Fibroblast of the aortic adventitia (primary cell): ENCODE measurements at places on chromosomes 16 and 17.

GRCh38 chr17:18159551-18160120, 24.0 kb upstream of the ALKBH5 start:
- DNase-seq: no peak

DNA sequence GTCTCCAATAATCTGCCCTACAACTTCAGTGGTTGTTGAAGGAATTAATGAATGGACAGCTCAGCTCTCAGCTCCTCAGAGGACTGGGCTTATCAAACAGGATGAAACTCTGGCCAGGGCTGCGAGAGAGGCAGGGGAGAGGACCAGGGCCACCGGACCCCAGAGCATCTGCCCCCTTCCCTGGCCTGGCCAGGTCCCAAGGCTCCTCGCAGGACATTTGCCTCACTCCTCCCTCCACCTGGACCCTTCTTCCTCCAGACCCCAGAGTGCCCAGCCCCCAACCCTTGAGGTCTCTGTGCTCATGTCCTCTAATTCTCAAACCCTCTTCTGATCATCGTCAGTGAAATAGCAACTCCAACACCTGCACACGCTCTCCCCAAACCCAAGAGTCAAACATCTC, 3.7 kb downstream of the CD300C start:
- DNase-seq: no peak

DNA sequence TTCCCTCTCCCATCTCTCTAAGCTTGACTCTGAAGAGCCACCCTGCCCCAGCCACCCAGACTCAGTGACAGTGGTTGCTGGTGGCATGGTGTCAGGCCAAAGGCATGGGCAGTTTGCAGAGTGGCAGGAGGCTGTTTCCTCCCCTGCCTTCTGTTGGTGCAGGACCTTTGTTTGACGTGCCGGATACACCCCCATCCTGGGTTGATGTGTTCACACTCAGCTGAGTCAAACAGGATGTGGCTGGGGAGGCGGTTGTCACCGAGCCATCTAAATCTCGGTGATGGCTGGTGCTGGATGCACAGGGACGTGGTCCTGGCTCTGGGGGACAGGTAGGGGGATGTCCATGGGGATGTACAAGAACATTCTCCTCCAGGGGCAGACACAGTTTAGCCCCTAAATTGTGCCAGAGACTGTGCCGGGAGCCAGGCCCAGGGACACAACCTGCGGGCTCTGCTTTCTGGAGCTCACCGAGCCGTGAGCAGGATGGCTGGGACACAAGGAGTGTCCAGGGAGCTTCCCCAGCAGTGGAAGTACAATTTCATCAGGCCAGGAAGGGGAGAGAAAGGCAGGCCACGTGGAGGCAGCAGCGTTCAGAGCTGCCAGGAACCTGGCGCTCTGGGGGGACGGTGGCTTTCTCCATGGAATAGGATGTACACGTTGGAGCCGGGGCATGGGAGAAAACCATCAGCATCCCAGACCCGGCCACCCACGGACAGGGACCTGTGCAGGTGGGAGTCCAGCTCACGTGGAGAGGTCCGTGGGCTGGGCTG, 264.2 kb downstream of the SEC14L1 start:
- peak; percentile 55 for DNase-seq

- DNase-seq: no peak
Measured at GRCh38 chr17:56812901-56813388, 20.8 kb downstream of the C17orf67 start.

- no peak for DNase-seq
Measured at GRCh38 chr17:77428020-77428748, 287.4 kb downstream of the SEC14L1 start.

DNA sequence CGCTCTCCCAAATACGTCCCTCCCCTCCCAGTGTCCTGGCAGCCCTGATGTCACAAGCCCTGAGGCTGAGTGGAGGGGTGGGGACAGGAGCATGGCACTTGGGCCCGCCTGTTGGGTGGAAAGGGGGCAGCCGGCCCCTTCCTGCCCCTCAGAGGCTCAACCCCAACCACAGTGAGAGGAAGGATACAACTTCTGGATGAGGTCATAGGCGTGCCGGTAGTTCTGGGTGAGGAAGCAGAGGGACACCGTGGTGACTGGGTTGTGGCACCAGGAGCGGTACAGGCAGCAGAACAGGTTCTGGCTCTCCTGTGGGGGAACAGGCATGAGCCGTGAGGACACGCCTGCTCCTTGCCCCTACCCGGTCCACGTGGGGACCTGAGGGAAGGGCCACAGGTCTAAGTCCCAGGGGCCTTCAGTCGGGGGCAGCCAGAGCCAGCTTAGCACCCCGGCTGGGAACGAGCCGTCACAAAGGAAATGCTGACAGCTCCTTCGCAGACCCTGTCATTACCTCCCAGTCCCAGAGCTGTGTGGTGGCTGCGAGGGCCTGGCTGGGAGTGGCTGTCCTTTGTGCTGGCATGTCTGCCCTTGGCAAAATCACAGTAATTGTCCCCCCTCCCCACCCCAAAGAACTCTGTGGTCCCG, 11.2 kb upstream of the MTSS2 start:
- no peak for DNase-seq

DNA sequence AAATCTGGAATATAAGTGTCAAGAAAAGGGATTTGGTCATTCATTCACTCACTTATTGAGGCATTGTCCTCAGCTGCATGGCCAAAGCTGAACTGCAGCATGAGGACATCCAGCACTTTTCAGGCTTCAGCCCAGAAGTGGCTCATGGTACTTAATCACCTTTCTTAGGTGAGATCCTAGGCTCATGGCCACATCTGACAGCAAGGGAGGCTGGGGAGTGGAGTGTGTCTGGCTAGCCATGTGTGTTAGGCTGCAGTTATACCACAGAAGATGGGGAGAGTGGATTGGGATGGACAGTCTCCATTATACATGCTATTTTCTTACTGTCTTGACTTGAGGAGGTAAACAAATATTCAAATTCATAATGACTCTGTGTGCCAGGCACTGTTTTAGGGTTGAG, 68.8 kb downstream of the SHISA6 start:
- no peak for DNase-seq

DNA sequence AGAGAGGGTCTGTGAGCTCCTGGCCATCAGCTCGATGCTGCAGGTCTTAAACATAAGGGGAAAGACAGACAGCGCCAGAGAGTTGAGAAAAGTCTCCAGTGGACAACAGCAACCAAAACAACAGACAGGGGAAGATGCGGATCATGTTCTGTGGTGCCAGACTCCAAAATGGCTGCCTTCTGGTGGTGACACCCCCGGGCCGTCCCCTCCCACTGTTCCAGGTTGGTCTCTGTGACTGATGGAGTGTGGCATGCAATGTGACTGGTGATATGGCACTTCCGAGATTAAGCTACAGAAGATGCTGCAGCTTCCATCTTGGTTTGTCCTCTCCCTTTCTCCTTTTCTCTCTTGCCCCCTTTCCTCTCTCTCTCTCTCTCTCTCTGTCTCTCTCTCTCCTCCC, 40.4 kb upstream of the RBFOX3 start:
- no peak for DNase-seq

GRCh38 chr17:74015316-74015715, 188.2 kb upstream of the RPL38 start:
- no peak for DNase-seq
